ENCODE measurements at places on chromosomes 7 and 10. TPM values are rescaled to one million over a fixed set of nuclear protein-coding genes. Genes with fewer than 3 reads are reported as not detected.

The IGFBP1 gene
- 1.3 TPM for polyA plus RNA-seq

The CTAGE8 gene
- not detected for polyA plus RNA-seq

The GNG11 gene
- 38.5 TPM for polyA plus RNA-seq

The AP5Z1 gene
- polyA plus RNA-seq = 13.4 TPM

The PLXNA4 gene
- polyA plus RNA-seq = 2.9 TPM

The XRCC2 gene
- 3.2 TPM for polyA plus RNA-seq

The RBM20 gene
- 12.1 TPM for polyA plus RNA-seq

The OR2A12 gene
- not detected for polyA plus RNA-seq

The RHOBTB1 gene
- polyA plus RNA-seq = 25.2 TPM

The DPYSL4 gene
- polyA plus RNA-seq = 2.5 TPM

The NUP205 gene
- 24.1 TPM for polyA plus RNA-seq

The PFKP gene
- 16.4 TPM for polyA plus RNA-seq

The EEF1AKMT2 gene
- 19.3 TPM for polyA plus RNA-seq

The PSD gene
- polyA plus RNA-seq = 5.0 TPM

The GIGYF1 gene
- 21.8 TPM for polyA plus RNA-seq

The CLCN1 gene
- 0.36 TPM for polyA plus RNA-seq

The GALNT17 gene
- polyA plus RNA-seq = 26.9 TPM

The ASZ1 gene
- not detected for polyA plus RNA-seq

DNA sequence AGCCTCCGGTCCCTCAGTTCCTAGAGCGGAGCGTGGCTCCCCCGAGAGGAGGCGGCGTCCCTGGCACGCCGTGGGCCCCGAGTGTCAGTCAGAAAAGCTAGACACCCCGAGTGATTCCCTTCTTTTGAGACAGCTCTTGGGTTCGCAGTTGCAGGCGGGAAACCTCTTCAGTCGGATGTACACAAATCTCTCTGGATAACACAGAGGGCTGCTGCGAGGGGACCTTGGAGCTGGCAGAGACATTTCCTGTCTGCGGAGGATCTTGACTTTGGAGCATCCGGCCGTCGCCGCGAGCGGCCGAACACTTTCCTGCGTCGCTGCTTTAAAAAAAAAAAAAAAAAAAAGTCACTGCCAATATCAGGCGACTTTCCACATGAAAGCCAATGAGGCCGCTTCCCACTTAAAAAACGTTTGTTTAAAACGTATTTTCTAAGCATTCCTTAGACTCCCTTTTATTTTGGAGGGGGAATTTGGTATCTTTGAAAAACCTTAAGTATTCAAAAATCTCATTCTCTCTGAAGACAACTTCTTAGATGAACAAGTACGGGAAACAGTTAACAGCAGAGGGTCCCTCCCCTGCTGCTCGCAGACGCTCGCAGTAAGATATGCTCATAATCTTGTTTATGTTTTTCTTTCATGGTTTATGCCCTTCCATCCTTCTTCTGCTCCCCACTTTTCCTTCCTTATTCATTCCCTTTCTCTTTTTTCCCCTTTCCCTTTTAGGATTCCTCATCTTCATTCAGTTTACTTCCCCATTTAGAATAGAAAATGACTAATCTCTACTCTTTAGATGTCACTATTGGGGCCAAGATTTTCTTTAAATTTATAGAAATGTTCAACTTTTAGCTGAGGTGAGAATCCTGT is 10.0 kb downstream of the HHEX start:
- DNase-seq = no peak

GRCh38 chr7:54541669-54542625 is at the start of gene VSTM2A:
Gene VSTM2A, plus strand, starts transcription at chr7:54542375. Its CDS starts 356 bp downstream, at chr7:54542731.
- DNase-seq = peak; percentile 17

GRCh38 chr7:26295015-26295414 is 3.4 kb downstream of the SNX10 start:
- DNase-seq = no peak

- DNase-seq = peak; percentile 70
These were observed 302.5 kb upstream of the GALNT17 start for GRCh38 chr7:70829221-70830059.

DNA sequence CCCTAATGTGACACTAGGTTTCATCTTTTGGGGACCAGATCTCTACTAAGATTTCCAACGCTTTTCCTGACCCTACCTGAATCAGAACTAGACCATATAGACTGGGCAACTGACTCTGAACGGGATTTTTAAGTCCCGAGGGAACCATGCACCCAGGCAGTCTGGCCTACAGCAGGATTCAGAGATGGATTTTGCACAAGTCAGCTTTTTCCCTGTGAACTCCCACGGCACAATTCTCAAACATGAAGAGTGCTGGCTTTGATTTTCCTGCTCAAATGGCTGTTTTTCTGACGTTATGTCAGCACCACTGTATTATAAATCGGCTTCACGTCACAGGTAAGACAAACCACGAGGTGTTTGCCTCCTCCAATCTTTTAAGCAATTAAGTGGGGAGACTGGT is 409.1 kb downstream of the TCERG1L start:
- no peak for DNase-seq

GRCh38 chr7:5420067-5420880 is 3.4 kb downstream of the TNRC18 start:
- DNase-seq = no peak

DNA sequence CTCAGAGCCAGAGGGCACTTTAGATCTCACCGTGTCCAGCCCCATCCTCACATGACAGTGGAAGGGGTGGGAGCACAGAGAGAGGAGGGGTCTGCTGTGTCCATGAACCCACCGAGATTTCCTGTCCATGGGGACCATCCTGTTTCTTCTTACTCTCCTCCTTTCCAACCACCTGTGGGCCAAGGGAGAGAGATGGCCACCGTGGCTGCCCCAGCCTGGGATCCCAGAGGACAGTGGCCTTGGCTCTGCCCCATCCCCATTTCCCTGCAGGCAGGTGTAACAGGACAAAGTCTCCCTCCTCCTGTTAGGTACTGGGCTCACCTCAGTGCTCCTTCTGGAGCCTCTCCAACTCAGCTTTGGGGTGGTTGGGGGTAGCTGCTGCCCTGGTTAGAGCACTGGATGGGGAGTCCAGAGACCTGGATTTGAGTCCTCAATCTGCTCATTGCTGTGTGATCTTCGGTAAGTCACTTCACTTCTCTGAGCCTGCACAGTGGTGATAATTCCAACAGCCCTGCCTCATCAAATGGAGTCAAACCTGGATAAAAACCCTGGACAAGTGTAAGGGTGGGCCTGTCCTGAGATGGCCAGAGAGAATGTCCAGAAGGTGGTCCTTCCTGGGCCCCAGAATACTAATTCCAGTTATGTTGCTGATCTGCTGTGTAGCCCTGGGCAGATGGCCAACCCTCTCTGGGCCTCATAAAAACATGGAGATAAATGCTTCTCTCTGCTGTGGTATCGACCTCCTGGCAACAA is 17.8 kb upstream of the PCBD1 start:
- no peak for DNase-seq

GRCh38 chr7:14258441-14258840 is 269.0 kb upstream of the ETV1 start:
- peak; percentile 4 for DNase-seq

- DNase-seq = no peak
These were observed 164.1 kb upstream of the CDCA7L start for GRCh38 chr7:22109761-22110160.

- no peak for DNase-seq
These were observed 38.5 kb downstream of the GARS1 start for GRCh38 chr7:30633223-30633622.

GRCh38 chr7:143002898-143003297 is 24.0 kb downstream of the OR9A2 start:
- no peak for DNase-seq

- peak; percentile 73 for DNase-seq
These were observed 41.7 kb upstream of the LOXL4 start for GRCh38 chr10:98309366-98310355.

DNA sequence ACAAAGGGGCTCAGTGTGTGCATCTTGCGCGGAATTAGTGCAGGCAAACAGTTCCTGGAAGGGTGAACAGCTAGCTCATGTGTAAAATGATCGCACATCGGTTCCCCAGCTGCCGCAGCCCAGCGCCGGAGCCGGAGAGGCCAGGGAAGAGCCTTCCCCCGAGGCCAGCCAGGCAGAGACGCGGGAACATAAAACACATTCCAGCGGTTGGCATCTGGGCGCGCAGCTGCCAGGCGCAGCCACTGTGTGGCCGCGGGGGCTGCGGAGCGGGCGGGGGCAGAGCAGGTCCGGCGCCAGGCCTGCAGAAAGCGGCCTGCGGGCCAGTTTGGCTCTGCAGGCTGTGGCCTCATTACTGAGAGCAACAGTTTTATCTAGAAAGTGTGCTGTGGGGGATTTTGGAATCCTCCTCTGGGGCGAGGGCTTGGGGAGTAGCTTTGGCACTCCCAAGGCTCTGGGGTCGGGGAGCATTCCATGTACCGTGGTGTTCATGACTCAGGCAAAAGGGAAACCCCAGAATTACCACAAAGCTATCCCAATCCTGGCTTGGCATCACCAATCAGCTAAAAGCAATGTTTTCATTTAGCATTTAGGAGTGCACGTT is 74.3 kb downstream of the SAMD9 start:
- DNase-seq = peak; percentile 59

- no peak for DNase-seq
These were observed 15.6 kb downstream of the RHEB start for GRCh38 chr7:151503902-151504714.

DNA sequence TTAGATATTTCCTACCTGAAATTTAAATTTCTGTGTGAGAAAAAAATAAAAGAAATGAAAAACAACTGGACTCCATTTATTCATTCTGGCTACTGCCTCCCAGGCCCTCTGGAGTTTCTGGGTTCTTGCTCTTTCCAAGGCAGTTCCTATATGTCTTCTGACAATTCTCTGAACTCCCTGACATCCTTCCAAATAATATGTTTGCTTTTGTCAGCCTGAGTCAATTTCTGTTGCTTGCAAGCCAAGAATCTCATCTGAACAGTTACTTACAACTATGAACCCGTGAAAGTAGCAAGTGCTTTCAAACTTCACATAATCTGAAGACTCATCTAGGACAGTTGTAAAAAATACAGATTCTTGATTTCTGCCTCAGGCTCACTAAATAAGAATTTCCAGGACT is 216.7 kb upstream of the NPVF start:
- DNase-seq = peak; percentile 40

DNA sequence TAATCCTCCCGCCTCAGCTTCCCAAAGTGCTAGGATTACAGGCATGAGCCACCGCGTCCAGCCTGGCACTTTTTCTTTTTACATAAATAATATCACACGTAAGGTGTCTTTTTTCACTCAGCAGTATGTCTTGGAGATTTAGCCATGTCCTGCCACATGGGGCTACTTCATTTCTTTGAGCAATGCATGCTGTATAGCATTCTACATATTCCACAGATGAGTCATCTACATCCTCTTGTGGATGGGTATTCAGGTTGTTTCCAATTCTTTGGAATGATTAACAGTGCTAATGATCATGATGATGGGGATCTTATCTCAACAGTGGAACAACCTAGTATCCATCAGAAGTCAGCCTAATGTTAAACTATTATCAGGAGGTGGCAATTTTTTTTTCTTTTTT is 50.8 kb downstream of the ZNF503 start:
- no peak for DNase-seq

DNA sequence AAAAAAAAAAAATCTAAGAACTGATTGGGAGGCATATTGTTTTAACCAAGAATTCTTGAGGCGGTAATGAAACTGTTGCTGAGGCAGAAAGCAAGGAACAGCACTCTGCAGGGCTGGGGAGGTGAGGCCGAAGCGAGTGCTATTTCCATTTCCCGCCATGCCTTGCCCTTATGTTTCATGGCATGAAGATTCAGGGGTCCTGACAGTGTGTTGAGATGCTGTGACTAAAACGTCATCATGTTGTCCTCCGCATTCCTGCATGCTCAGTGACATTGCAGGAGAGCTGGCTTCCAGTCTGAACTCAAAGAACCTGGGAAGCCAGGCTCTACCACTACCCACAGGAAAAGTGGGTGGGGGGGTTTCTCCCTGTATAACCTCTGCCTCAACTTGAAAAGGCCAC is 85.2 kb downstream of the EBF3 start:
- no peak for DNase-seq

DNA sequence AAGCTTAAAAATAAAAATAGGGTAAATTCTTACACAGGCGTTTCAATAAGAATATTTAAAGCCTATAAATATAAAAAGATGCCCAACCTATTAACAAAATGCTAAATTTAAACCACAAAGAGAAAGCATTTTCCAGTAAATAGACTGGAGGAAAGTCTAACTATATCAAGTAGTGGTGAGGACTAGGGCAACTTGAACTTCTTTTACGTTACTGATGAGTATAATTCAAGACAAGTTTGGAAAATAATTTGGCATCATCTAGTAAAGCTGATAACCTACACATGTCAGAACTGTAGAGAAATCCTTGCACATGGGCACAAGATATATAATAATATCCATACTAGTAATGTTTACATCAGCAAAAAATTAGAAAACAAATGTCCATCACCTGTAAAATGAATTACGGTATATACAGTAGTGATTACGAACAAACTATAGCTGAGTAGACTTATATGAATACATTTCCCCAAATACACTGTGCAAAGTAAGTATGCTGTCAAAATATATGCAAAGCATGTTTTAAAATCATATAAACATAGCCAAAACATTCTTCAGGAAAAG is 27.4 kb downstream of the CRPPA start:
- DNase-seq = no peak

DNA sequence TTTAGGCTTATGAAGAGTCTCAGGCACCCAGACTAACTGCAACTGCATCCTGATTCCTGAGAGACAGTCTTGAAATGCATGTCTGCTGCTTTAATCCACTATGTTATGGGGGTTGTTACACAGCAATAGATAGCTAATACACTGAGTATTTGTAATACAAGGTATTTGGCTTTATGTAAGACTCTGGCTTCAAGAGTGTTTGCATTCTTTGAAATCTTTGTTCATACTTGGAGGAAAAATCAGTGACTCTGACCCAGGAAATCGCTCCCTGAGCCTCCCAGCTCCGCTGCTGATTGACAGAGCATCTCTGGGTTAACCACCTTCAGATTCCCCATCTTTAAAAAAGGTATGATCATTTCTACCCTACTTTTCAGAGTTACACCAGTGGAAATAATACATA is 133.9 kb downstream of the MTPAP start:
- no peak for DNase-seq

- no peak for DNase-seq
These were observed 15.6 kb downstream of the ARHGAP22 start for GRCh38 chr10:48589266-48589665.

DNA sequence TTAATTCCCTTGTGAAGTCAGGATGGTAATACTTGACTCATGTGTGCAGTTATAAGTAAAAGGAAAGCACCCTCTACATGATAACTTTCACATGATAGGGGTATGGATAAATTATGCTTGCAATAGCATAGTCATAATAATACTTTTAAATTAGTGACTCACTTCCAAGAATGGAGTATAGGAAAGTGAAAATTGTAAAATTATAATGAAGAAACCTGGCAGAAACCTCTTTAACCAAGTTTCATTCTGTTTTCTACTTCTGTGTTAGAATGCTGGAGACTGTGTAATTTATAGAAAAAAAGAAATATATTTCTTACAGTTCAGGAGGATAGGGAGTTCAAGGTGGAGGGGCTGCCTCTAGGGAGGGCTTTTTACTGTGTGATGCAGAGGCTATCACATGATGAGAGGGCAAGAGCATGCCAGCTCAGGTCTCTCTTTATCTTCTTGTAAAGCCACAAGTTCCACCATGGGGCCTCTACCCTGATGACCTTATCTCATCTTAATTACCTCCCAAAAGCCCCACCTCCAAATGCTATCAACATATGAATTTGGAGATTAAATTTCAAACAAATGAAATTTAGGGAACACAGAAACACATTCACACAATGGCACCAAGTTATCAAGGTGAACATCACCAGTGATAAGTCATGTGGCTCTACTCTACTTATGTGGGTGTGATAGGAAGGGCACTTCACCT is 43.2 kb downstream of the HDAC9 start:
- DNase-seq = no peak

All from muscle of arm (tissue), 14 donors.